T-helper 17 cell (primary cell): ENCODE measurements at places on chromosomes 2 and 18. TPM values are rescaled to one million over a fixed set of nuclear protein-coding genes. Genes with fewer than 3 reads are reported as not detected.

RUFY4 gene
- total RNA-seq = 0.77 TPM

TRABD2A gene
- 93.7 TPM for total RNA-seq

TMEM131 gene
- total RNA-seq = 43.2 TPM

LYG2 gene
- total RNA-seq = not detected

ST6GAL2 gene
- total RNA-seq = 0.34 TPM

CXCR1 gene
- not detected for total RNA-seq

CD28 gene
- total RNA-seq = 177 TPM

GAREM1 gene
- total RNA-seq = 0.10 TPM

B3GNT7 gene
- 0.37 TPM for total RNA-seq

DSC3 gene
- not detected for total RNA-seq

MYCN gene
- total RNA-seq = not detected

ELOA2 gene
- total RNA-seq = not detected

CNGA3 gene
- not detected for total RNA-seq

SULT1C2 gene
- total RNA-seq = not detected

NTSR2 gene
- not detected for total RNA-seq

NPAS2 gene
- total RNA-seq = 5.9 TPM

UGT1A4 gene
- not detected for total RNA-seq

SERPINB10 gene
- total RNA-seq = not detected

SLC4A5 gene
- total RNA-seq = 10.5 TPM

RNMT gene
- total RNA-seq = 93.5 TPM

NEUROD1 gene
- total RNA-seq = not detected

IHH gene
- total RNA-seq = not detected

CMPK2 gene
- 5.3 TPM for total RNA-seq

CCDC148 gene
- total RNA-seq = not detected

BCL11A gene
- total RNA-seq = 9.2 TPM

ST8SIA3 gene
- not detected for total RNA-seq
